ENCODE measurements at places on chromosomes 16 and 17.

DNA sequence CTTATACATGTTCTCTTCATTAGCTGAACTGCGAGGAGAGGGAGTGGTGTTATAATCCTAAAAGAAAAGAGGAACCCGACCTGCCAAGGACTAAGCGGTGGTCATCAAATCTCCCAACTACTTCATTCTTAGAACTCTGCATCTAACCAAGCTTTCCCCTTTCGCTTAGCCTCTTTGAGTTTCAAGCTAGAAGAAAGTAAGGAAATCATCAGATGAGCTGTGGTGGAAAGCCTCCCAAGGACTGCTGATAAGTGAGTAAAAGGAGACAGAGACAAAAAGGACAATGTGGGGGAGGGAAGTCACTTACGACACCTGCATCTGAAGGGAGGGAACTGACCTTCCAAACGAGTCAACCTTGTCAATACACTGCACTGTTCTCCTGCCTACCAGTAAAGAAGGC is 121.3 kb downstream of the TRIM37 start:
- DNase-seq: no peak

DNA sequence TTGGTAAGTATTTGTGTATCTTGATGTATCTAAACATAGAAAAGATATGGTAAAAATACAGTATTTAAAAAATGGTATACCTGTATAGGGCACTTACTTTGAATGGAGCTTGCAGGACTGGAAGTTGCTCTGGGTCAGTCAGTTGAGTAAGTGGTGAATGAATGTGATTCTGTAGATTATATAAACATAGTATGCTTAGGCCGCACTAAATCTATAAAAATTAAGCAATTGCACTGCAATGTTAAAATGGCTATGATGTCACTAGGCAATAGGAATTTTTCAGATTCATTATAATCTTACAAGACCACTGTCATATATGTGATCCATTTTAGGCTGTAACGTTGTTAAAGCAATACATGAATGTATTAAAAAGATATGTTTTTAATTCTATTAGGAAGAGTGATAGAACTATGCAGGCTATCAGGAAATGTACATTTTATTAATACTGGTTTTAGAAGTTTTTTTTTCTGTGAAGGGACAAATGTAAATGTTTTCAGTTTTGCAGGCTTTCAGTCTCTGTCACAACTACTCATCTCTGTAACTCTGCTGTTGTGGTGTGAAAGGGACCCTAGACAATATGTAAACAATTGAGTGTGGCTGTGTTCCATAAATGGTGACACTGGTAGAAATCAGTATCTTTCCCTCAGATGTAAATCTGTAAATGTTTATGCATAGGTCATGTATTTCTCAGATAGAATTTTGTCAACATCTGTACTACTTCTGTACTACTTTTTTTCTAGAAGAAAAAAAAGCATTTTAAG is 10.5 kb downstream of the CBFB start:
- no peak for DNase-seq

DNA sequence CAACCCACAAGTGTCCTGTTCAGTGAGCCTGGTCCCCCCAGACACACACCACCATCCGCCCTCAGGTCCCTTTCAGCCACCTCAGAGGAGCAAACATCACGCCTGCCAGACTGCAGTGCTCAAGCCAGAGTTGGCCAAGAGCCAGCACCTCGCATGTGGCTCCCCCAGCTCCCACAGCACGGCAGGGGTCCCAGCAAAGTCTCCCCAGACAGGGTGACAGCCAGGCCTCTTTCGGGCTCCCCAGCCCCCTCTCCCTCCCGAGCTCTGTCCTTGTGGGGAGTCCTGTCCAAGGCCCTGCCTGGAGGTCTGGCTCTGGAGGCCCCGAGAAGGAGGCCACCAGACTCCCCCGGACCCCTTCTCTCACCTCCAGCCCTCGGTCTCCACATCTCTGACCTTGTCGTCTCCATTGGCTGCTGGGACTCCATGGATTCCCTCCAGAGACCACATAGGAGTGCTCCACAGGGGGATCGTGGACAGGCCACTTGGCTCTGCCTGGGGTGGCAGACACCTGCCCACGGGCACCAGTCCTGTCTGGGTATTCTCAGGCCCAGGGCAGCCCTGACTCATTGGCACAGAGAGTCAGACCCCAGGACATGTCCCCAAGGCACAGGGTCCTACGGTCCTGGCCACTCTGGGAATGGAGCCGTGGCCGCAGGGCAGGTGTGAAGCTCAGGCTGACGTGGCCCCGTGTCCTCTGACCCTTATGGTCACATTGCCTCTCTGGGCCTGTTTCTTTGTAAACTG is 1.8 kb upstream of the MYADML2 start:
- DNase-seq: no peak

DNA sequence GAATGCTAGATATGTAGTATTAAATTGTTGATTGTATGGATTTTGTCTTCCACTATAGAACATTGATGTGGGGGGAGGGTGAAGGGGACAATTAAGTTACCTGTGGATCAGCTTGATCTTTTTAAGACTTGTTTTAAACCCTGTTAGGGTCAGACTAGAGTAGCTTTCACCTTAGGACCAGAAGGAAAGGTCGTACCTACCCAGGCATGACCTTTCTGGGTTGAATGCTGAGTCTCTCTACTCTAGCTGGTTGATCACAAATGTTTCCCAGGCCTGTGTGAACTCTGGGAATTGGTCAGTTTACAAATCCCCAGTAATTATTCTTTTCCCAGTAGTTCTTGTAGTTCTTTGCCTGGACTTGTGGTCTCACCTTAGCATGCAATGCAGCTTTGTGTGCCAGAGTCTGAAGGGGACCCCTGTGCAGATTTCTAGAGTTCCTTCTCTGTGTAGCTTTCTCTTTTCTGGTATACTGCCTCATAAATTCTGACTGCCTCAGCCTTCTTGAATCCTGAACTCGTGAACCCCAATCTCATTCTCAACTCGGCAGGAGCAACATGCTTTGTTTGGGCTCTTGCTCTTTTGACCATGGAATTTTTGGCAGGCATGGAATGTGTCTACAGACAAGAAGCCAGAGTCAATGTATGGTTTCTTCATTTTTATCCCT is 54.1 kb downstream of the VMP1 start:
- no peak for DNase-seq

DNA sequence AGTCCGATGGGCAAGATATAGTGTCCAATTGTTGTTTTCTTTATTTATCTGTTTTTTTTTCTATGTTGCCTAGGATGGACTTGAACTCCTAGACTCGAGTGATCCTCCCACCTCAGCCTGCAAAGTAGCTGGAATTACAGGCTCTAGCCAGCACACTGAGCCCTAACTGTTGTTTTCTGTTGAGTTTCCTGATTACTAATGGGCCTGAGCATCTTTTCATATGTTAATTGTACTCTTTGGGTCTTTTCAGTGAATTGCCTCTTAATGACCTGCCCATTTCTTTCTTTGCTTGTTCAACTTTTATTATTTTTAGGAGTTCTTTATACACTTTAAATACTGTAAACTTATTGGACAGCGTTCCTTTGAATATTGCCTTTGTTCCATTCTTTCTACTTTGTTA is 213.0 kb downstream of the HS3ST3B1 start:
- no peak for DNase-seq
